ENCODE measurements at places on chromosomes 12 and 14.

DNA sequence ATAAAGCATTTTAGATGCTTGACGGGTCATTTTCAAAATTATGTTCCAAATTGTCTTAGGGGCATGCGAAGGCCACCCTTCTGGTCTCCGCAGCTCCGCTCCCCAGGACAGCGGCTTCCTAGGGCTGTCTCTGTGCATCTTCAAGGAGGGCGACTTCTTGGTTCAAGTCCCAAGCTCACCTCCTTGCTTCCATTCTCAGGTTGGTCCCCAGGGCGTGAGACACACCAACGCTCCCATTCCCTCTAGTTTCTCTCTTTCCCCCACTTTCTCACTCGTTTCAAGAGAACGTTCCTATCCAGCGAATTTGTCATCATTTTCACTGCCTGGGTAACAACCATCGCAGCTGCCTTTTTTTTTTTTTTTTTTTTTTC lies 109.4 kb upstream of the CCND2 start:
- no peak overlapping the region for H3K4me3 ChIP-seq
- DNase-seq: no peak
- no peak overlapping the region for H3K27ac ChIP-seq
- no peaks in the 10 kb centered on the region for H3K36me3 ChIP-seq
- no peaks in the 10 kb centered on the region for H3K27me3 ChIP-seq
- H3K4me1 ChIP-seq: no peaks in the 10 kb centered on the region

DNA sequence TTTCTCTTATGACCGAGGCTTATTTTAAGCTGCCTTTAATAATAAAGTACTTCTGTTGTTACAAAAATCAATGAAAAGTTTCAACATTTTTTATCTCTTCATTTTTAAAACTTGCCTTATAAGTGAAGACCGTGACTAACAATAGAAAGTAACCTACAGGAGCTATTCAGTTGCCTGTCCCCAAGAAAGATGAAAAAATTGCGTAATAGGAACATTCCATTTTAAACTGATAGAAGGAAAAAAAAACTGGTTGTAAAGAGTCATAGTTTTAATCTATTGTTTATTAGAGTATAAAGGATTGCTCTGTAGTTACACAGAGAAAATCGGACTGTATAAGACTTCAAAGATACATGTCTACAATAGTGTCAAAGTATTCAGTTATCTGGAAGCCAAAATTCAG lies 83.3 kb downstream of the DAAM1 start:
- H3K27ac ChIP-seq: no peak overlapping the region
- no peak overlapping the region for H3K4me3 ChIP-seq
- no peaks in the 10 kb centered on the region for H3K27me3 ChIP-seq
- H3K36me3 ChIP-seq: no peaks in the 10 kb centered on the region

DNA sequence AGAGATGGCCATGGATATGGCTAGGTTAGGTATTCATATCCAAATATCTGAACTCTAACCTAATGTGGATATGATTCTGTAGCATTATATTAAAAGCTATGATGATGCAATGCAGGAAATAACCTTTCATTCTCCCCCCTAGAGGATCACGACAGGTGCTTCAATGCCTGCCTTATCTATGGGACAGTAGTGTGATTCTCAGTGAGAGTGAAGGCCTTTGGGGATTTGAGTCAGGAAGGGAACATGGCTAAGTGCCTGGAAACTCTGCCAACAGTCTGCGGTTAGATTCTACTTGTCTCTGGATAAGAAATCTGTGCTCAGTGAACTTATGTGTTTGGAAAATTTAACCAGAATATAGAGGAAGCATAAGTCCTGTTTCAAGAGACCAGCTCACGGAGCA lies 81.8 kb downstream of the SLC38A1 start:
- H3K4me3 ChIP-seq: no peak overlapping the region
- DNase-seq: no peak
- no peaks in the 10 kb centered on the region for H3K27me3 ChIP-seq
- peaks cover 2% of the 10 kb centered on the region for H3K36me3 ChIP-seq
- no peak overlapping the region for H3K27ac ChIP-seq
- no peaks in the 10 kb centered on the region for H3K4me1 ChIP-seq

DNA sequence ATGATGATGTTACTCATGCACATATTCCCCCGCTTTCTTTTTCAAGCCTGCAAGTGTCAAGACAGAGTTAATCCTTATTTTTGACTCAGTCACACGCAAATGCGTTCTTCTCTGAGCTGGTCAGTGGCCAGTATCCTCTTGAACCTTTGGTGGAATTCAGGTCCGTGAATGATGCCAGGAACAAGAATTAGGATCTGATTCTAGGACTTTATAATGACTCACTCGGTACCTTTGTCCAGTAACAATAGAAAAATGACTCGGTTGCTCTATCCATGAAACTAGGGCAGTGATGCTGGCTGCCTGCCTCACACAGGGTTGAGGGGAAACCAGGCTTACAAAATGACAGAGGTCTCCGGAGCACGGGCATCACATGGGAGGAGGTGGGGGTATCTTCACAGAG lies 185.8 kb upstream of the NUDT4 start:
- H3K27me3 ChIP-seq: no peaks in the 10 kb centered on the region
- no peaks in the 10 kb centered on the region for H3K4me1 ChIP-seq
- H3K36me3 ChIP-seq: no peaks in the 10 kb centered on the region
- no peak overlapping the region for H3K27ac ChIP-seq

GRCh38 chr12:50515587-50515986 lies 10.8 kb downstream of the DIP2B start:
- H3K4me1 ChIP-seq: peaks cover 9% of the 10 kb centered on the region
- H3K36me3 ChIP-seq: no peaks in the 10 kb centered on the region
- no peaks in the 10 kb centered on the region for H3K27me3 ChIP-seq
- H3K27ac ChIP-seq: no peak overlapping the region
- H3K4me3 ChIP-seq: no peak overlapping the region

DNA sequence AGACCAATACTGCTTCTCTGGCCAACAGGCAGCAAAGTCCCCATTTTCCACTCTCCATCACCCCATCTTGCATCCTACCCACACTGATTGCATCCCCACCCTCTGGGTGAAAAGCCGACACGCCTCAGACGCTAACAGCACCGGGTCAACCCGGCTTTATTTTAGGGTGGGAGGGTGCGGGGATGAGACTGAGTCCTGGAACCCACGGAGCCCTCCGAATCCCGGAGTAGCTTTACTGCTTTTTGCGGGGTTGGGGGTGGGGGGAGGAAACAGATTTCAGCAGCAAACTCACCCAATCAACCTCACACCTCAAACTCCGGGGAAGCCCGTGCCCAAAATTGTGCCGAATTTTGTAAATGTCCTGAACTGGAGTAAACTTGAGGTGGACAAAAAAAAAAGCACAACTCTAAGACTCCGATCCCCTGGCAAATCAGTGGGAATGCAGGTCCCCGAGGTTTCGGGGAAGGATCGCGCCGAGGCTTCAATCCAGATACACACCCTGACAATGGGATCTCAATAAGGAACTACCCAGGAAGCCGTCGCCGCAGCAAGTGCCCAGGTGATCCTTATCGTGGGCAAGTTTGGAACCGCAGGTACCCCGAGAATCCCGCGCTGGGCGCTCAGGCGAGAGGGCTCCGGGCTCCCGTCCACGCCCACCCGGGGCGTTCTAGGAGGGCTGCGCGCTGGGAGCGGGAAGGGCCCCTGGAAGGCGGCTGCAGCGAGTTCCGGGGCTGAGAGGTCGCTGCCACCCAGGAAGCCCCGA lies 1.1 kb downstream of the GCH1 start:
- H3K27me3 ChIP-seq: no peaks in the 10 kb centered on the region
- DNase-seq: no peak
- H3K27ac ChIP-seq: 0 out of 2 replicates have a peak overlapping the region, but pooled peaks have one; percentile 51
- H3K4me1 ChIP-seq: peaks cover 4% of the 10 kb centered on the region
- H3K36me3 ChIP-seq: no peaks in the 10 kb centered on the region
- H3K4me3 ChIP-seq: peak overlapping the region; percentile 70

- H3K36me3 ChIP-seq: no peaks in the 10 kb centered on the region
- H3K27ac ChIP-seq: no peak overlapping the region
- DNase-seq: no peak
- H3K27me3 ChIP-seq: no peaks in the 10 kb centered on the region
These were observed 690 bp upstream of the RBP5 start for GRCh38 chr12:7129287-7129871.

- no peaks in the 10 kb centered on the region for H3K36me3 ChIP-seq
- H3K4me3 ChIP-seq: no peak overlapping the region
- H3K4me1 ChIP-seq: peaks cover 55% of the 10 kb centered on the region
- no peak for DNase-seq
- peak overlapping the region; percentile 93 for H3K27ac ChIP-seq
These were observed 37.0 kb downstream of the BTG1 start for GRCh38 chr12:92108651-92109050.

DNA sequence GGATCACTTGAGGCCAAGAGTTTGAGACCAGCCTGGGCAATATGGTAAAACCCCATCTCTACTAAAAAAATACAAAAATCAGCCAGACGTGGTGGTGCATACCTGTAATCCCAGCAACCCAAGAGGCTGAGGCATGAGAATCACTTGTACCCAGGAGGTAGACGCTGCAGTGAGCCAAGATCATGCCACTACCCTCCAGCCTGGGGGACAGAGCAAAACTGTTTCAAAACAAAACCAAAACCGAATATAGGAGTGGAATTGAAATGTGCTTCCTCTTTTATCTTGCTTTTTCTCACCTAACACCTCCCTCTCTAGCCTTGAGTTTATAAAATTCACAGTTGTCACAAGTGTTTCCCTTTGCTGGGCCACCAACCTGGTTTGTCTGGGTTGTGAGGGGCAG lies 181.9 kb downstream of the PAH start:
- H3K4me3 ChIP-seq: no peak overlapping the region
- no peaks in the 10 kb centered on the region for H3K36me3 ChIP-seq
- no peak overlapping the region for H3K27ac ChIP-seq

- no peak overlapping the region for H3K27ac ChIP-seq
- no peaks in the 10 kb centered on the region for H3K4me1 ChIP-seq
- peaks cover 11% of the 10 kb centered on the region for H3K27me3 ChIP-seq
- DNase-seq: no peak
These were observed 42.9 kb upstream of the STK38L start for GRCh38 chr12:27201169-27201568.

Measured in Panc1 (cell line).